ENCODE measurements at places on chromosomes 3 and 15.
A peak's percentile ranks its signal among the peaks of the same experiment; 100 is the strongest.

GRCh38 chr15:58406811-58407210 lies 25.0 kb upstream of the LIPC start:
- DNase-seq, result no peak

DNA sequence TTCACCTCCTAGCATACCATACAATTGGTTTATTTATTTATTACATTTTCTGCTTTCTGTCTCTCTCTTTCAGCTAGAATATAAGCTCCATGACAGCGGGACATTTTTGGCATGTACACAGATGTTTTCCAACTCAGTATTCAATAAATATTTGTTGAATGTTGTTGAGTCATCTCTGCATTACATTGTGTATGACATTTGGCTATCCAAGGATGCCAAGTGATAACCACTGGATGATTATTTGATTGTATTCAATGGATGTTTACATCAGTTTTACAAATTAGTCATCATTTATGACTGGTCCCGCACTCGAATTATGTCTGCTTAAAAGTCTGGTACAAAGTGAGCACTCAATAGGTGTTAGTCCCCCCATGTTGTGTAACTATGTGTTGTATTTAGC lies 49.5 kb upstream of the STXBP5L start:
- no peak for DNase-seq

GRCh38 chr3:155390351-155390750 lies 96.9 kb upstream of the STRIT1 start:
- DNase-seq, result no peak

DNA sequence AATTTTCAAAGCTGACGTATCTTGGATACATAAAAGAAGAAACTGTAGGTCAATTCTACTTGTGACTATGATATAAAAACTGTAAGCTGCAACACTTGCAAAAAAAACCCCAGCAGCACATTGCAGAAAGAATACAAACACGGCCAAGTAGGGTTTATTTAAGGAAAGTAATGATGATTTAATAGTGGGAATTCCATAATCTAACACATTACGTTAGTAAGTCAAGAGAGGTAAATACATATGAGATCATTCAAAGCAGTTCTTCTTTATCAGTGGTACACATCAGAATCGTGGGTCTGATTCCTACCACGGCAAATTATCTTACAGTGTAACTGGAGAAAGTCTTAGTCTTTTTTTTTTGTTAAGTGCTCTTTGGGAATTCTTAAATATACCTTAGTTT lies 292.4 kb upstream of the WNT5A start:
- no peak for DNase-seq

DNA sequence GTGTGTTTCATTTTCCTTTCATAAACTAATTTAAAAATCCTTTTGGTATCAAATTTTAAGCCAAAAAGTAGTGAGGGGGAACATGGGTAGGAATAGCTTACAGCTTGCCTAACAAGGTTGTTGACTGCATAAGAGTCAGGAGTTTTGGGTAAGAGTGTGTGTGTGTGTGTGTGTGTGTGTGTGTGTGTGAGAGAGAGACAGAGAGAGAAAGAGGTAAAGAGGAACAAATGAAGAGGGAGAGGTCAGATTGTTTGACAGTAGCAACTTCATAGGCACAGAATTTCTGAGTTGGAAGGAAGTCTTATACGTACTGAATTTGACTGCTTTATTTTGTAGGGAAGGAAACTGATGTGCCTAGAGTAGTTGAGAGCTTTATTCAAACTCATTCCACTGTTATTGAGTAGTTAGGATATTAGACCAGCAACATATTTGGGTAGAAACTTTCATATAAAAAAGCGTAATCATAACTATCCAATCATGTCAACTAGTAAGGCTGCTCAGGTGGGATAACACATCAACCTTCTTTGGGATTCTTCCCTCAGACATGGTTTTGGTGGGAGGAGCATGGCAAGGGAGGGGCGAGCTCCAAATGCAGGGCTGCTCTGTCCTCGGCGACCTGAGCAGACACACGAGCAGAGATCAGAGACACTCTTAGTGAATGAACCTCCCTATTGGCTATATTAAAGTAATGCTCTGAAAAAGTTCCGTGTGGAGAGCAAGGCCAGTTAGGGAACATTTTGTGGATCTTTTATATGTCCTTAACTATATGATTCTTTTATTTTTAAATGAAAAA lies 86.4 kb downstream of the LPP start:
- DNase-seq, result no peak

DNA sequence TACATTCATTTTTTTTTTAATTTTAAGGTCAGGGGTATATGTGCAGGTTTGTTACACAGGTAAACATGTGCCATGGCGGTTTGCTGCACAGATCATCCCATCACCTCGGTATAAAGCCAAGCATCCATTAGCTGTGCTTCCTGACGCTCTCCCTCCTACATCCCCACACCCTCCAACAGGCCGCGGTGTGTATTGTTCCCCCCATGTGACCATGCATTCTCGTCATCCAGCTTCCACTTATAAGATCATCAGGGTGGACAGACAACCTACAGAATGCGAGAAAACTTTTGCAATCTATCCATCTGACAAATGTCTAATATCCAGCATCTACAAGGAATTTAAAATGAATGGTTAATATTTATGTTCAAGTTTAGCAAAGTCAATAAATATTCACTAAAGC lies 19.4 kb downstream of the ILDR1 start:
- no peak for DNase-seq

DNA sequence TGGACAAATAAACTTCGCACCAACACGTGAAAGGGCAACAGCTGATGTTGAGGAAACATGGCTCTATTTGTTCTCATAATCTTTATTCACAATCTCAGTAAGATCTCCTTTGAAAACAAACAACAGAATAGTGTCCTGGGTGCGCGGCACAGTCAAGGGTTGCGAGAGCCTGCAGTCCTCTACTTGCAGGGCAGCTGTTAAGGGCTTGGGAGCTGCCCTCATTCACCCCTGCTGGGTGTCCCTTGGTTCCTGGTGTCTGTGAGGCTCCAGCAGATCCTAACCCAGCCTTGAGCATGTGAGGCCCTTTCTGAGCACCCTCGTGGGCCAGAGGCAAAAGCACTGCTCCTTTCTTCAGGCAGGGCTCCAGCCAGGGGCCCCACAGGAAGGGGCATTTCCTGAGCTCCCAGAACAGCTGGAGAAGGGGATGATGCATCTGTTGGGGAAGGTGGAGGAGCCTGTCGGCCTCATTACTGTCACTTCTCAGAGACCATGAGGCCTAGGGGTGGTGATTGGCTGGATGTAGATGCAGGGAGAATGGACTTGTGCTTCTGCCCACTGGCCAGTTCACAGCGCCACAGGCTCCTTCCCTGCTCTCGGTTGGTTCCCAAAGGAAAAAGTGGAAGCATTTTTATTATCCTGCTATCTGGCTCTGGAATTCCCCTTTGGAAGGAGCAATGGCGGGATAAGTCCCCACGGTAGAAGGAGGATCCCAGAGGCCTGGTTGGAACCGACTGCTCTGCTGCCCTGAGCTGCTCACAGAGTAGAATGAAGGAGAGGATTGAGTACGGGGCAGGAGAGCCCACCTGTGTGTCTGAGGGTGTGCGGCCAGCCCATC lies 51.9 kb upstream of the KLF13 start:
- no peak for DNase-seq

GRCh38 chr3:73786321-73786807 lies 161.6 kb upstream of the PDZRN3 start:
- peak; percentile 69 for DNase-seq

DNA sequence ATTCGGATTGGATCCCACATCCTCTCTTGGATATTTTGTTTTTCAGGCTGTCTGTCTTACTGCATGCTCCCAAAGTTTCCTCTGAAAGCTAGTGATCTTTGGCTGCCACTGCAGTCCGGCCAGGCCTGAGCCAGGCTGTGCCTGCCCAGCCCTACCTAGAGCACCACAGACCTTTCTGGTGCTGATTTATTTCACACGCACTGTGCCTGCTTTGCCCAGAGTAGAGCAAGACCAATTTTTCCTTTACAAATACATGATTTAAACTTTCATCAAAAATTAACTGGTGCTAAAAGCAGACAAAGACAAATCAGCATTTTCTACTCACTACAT lies 28.0 kb upstream of the NDUFB4 start:
- DNase-seq, result no peak

DNA sequence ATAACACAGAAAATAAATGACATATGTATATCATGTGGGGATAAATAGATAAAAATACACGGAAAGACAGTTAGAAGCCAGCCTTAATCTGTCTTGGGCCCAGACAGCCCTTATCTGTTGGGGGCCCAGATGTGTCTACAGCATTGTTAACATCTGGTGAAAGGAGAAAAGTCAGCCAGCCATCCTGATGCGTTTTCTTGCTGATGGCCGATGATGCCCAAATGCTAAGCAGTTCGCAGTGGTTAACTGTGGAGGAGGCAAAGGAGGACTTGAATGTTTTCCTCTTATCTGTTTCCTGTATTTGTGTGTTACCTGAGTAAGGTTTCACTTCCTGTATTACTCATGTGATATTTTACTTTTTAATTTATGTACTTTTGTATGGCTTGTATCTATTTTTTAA lies 46.2 kb downstream of the NOX5 start:
- no peak for DNase-seq

GRCh38 chr15:47412136-47412535 lies 305.2 kb upstream of the SEMA6D start:
- DNase-seq, result no peak

GRCh38 chr15:55110446-55110845 lies 86.3 kb downstream of the RSL24D1 start:
- DNase-seq, result no peak

GRCh38 chr3:176514297-176514696 lies 683.0 kb downstream of the TBL1XR1 start:
- DNase-seq, result no peak

DNA sequence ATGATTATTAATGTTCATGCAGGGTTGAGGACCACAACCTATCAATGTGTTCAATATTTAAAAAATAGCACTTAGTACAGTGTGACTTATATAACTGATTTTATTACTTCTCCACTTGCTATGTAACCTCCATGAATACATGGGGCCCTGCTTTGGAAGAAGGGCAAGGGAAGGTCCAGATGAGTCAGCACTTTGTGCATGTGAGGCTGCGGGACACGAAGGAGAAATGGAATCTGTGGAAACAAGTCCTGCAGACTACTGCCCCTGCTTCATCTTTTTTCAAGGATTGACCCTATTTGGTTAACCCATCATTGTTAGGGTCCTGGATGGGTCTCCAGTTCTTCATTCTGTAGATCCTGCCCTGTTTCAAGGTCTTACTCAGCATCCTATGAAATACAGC lies 1.6 kb downstream of the NXPE3 start:
- peak; percentile 72 for DNase-seq

DNA sequence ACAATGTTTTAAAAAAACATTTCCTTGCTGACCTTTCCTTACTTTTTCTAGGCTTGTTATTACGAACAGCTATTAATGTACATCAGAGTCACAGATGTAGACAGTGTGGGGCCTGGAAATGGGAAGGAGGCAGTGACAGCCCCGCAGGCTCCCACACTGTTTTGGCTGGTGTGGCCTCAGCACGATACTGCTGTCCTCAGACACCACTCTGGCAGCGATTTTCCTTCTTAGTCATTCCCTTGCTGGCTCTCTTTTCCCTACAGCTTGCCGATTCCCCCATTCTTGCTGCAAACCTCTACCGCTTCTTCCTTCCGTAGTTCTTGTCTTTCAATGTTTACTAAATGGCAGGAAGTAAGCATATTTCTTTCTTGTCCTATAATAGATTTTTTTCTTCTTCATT lies 113.1 kb downstream of the ABI3BP start:
- DNase-seq, result no peak

GRCh38 chr3:94737116-94737515 lies 674.3 kb downstream of the NSUN3 start:
- no peak for DNase-seq

DNA sequence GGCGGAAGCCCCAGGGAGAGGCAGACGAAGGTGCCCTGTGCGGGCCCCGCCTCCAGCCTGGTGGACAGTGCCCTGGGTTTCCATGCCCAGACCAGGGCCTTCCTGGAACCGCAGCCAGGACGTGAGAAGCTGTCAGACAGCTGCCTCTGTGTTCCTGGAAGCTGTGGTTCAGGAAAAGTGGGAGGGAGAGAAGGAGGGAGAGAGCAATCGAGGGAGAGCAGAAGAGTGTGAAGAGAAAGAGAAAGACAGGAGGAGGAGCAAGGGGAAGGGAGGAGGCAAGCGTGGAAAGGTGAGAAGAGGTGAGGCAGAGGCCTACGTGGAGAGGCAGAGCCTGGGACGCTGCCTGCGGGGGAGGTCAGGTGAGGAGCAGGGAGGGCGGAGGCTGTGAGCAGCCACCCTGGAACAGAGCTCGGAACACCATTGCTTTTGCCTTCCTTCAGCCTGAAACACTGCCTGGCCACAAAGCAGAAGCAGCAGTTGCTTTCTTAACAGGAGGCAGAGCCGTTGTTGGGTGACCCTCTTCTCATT lies 18.6 kb downstream of the ZDHHC19 start:
- DNase-seq, result no peak

GRCh38 chr15:59298225-59298853 lies 74.3 kb downstream of the MYO1E start:
- DNase-seq, result peak; percentile 95

GRCh38 chr3:125389282-125389681 lies 14.2 kb upstream of the ZNF148 start:
- DNase-seq, result no peak

- no peak for DNase-seq
These were observed 57.9 kb upstream of the EPHA6 start for GRCh38 chr3:96756516-96756915.

GRCh38 chr3:157122116-157122515 lies 37.8 kb downstream of the CCNL1 start:
- peak; percentile 98 for DNase-seq

DNA sequence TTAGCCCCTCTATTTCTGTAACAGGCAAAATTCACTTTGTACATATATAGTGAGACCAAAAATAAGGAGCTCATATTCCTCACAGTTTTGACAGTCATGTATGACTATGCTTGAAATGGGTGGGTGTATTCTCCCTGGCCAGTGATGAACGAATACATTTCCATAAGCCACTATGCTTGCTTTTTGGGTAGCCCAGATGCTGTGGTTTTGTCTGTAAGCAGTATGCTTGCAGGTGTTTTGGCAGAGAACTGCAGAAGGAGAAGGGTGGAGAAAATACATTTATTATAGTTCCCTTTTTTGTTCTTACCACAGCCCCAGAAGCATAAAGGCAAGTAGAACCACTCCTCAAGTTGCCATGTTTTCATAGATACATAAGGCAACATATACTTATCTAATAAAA lies 131.2 kb downstream of the RBMS3 start:
- DNase-seq, result no peak

GRCh38 chr3:78540485-78540884 lies 1227.3 kb downstream of the ROBO1 start:
- no peak for DNase-seq

DNA sequence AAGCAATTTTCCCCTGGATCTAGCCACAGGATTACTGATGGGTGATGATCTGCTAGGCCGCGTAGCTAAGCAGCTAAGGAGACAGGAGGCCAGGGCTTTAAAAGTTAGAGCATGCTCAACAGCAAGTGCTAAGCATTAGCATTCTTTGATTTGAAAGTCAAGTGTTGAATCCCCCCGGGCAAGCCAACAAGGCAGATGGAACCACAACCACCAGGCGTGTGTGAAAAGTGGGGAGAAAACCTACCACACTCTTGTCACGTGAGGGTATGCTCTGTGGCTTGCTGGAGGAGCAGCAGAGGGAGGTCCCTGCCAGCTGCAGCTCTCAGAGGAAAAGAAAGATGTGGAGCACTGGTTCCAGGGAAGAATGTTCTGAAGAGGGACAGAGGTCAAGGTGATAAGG lies 20.9 kb downstream of the SLC51A start:
- DNase-seq, result no peak

- no peak for DNase-seq
These were observed 15.9 kb downstream of the FAIM start for GRCh38 chr3:138624518-138624917.

GRCh38 chr3:59052803-59053411 lies 3.1 kb upstream of the CFAP20DC start:
- peak; percentile 47 for DNase-seq

GRCh38 chr15:64681424-64682024 lies 93.9 kb downstream of the RBPMS2 start:
- peak; percentile 72 for DNase-seq

Measured in renal cortical epithelial cell (primary cell).